Stimulated activated CD4-positive, alpha-beta T cell treated with anti-CD3 and anti-CD28 coated beads, Interleukin-4, amount 100 ng/mL, for 1 hour (primary cell): ENCODE measurements at places on chromosomes 13 and 19.
A peak's percentile ranks its signal among the peaks of the same experiment; 100 is the strongest.

DNA sequence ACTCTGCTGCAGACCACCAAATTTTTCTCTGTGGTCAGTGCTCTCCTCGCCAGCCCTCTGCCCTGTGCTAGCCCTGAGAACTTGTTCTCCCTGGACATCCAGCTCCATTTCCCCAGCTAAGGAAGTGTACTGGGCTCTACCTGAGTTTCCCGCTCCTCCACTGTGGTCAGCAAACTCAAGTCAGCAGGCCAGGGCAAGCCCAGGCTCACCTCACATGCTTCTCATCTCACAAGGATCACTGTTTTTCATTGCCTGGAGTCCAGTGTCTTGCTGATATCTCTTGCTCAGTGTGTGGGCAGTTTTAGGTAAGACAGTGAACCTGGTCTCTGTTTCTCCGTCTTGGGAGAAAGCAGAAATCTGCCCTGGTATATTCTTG, 201.4 kb downstream of the FOXO1 start:
- no peak for DNase-seq

GRCh38 chr13:111202156-111202621, 87.1 kb downstream of the ARHGEF7 start:
- no peak for DNase-seq

DNA sequence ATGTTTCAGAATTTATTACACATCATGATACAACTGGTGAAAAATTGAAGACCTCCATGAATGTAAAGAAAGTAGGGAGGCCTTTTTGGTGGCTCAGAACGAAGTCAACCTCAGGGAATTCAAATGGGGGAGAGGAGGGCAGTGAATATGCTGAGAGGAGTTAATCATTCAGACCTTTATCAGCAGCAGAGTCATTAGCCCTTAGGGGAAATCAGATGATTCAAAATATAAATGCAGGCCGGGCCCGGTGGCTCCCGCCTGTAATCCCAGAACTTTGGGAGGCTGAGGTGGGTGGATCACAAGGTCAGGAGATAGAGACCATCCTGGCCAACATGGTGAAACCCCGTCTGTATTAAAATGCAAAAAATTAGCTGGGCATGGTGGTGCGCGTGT, 80.4 kb upstream of the ZNF420 start:
- no peak for DNase-seq

GRCh38 chr19:45496349-45496953, 396 bp downstream of the RTN2 start:
- DNase-seq, result peak; percentile 54

DNA sequence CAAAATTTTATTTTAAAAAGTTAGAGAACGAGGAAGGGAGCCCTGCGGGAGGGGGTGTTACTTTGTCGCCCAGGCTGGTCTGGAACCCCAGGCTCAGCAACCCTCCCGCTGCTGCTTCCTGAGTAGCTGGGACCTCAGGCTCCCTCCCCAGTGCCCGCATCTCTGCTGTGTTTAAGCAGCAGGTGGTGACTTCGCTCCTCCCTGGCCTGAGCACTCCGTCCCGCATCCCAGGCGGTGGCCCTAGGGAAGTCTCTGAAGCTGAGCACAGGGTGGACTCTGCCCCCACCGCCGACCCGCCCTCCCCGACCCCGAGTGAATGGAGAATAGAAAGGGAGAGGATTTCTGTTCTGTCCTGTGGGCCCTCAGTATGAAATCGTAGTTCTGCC, 30.5 kb downstream of the ZNF701 start:
- DNase-seq, result peak; percentile 12

- no peak for DNase-seq
Measured at GRCh38 chr13:83546476-83546875, 335.8 kb downstream of the SLITRK1 start.

DNA sequence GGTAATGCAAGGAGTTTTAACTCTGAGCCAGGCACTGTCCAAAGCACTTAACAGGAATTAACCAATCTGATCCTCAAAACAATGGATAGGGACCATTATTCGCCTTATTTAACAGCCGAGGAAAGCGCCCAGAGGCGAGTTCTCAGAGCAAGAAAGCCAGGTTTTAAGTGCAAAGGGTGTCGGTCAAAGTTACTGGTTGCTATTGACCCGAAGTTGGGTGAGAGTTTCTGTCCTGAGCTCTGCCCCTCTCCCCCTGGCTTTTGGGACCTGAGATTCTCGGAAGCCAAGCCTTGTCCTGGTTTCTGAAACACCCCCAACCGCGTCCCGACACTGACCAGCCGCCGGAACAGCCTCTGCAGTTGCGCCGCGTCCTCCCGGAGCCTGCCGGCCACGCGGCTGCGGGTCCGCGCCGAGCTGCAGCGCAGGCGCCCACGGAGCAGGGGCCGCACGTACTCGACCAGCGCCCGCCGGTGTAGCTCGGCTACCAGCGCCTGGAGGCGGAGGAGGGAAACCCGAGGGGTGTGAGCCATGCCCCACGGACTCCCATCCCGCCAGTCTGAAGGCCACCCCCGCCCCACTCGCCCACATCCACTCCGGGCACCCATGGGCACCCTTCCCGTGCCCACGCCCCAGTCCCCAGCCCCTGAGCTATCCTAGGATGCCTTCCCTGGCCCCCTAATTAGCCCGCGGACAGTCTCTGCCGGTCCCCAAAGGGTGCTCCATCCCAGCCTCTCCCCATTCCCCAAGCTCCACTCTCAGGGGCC, 27.8 kb downstream of the EXOC3L2 start:
- DNase-seq, result no peak

- no peak for DNase-seq
Measured at GRCh38 chr19:28301463-28301862, 911.5 kb downstream of the UQCRFS1 start.

DNA sequence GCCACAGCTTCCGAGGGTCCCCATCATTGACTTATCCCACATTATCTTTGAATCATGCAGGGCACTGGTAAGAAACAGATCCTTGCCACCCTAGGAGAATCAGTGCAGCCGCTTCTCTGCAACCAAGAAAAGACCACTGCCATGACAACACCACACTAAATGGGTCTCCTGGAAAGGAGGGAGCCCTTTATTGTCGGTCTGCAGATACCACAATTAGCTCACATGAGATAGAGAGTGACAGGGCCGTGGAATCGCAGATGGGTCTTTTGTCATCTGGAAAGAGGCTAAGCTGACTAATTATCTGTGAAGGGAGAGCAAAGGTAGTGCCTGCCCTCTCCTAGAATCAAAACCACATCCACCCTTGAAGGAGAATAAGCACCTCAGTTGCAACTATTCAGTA, 178.3 kb upstream of the MYO16 start:
- no peak for DNase-seq

GRCh38 chr13:91773591-91774227, 375.3 kb downstream of the GPC5 start:
- DNase-seq, result no peak

DNA sequence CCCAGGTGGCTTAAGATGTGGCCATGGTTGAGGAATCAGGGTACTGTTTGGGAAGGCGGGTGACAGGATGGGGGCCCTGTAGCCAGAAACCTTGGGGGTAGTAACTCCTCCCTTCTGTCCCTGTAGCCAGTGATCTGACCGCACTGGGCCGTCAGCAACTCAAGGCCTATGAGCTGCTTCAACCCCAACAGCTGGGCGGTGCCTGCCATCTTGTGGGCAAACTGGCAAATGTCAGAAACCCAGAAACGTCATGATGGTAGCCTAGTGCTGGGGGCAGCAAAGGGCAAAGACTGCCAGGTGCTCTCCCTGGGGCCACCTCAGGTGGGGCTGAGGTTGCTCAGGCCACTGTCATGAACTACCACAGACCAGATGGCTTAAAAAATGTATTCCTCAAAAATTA, 3.5 kb downstream of the COPE start:
- DNase-seq, result peak; percentile 32

DNA sequence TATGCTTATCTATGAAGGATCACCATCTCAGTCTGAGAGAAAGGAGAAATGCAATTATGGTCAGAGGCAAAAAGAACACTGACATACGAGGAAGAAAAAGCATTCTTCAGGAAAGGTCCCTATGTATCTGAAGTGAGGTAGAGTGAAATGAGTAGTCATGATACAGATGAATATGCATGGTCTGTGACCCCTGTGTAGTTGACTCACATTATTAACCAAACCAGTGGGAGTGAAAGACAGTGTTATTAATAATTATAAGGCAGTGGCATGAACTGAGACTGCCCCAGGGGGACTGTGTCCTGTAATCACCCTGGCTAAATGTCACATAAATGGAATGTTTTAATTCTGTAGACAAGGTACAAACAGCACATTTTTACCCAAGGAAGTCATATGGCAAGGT, 1320.2 kb upstream of the PCDH9 start:
- no peak for DNase-seq

DNA sequence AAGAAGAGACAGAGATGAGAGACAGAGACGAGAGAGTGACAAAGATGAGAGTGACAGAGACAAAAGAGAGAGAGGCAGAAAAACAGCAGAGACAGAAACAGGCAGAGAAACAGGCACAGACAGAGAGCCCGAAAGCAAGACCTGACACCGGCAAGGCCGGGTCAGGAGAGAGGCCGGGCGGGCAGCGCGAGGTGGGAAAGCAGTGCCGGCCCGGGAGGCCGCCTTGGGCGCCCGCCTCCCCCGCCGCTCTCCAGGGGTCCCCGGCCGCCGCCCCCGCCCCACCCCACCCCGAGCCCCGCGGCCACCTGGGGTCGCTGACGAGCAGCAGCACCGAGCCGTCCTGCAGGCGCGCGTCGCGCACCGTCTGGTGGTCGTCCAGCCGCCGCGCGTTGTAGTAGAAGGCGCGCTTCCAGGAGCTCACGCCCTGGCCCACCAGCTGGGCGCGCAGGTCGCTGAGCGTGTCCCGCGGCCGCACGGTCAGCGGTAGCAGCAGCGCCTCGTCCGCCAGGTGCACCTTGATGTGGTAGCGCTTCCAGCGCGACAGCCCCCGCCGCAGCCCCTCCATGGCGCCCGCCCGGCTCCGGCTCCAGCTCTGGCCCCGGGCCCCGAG, at the start of gene TINCR:
TSS of gene TINCR (minus strand) at position 594 of the 610 bp plus-strand sequence.
- DNase-seq, result no peak

DNA sequence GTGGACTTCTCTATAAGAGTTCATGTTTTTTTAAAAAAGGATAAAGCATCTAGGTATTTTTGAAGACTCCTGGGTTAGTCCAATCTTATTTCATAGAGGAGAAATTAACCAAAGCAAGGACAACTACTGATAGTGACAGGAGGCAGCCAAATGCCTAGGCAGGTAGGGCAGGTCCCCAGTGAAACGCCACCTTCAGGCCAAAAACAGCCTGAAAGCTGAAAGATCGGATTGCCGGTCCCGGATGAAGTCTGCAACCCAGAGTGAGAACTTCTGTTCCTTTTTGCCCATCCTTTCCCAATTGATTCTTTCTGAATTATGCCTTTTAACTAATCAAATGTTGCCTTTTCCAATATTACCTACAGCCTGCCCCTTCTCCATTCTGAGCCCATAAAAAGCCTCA, 6.1 kb upstream of the GGACT start:
- DNase-seq, result no peak

GRCh38 chr19:29680447-29680846, 15.2 kb downstream of the PLEKHF1 start:
- peak; percentile 74 for DNase-seq

- DNase-seq, result no peak
Measured at GRCh38 chr13:27549406-27549981, 70.8 kb downstream of the LNX2 start.

DNA sequence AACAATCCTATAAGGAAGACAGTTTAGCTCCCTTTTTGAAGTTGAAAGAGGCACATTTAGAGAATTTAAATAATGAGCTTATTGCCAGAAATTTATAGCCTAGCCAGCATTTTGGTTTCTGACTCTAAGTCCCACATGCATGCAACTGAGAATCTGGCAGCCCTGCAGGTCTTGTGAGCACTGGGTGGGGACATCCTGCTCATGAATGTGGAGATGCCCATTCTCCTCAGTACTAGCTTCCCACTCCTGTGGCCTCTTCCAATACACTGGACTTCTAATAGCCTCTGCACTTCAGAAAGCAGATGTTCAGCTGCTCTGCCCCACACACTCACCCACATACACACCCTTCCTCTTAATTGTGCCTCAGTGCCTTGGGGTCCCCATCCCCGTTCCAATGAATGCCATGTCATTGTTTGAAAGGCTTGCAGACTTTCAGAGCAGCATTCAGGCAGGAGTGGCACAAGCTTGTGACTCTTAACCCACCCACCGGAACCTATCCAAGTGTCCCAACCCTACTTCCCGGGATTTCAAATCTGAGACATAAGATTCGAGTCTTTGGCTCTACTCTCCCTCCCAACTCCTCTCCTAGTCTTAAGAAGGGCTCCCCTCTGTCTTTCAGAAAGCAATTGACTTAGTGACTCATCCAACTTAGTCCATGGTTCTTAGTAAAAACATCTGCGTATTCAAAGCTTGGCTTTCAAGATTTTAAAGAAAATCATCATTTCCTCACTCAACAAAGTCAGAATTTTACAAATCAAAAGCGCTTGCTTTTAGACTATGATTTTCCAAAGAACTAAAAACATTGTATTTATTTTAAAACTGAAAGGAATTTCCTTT, 80.0 kb upstream of the FREM2 start:
- no peak for DNase-seq

DNA sequence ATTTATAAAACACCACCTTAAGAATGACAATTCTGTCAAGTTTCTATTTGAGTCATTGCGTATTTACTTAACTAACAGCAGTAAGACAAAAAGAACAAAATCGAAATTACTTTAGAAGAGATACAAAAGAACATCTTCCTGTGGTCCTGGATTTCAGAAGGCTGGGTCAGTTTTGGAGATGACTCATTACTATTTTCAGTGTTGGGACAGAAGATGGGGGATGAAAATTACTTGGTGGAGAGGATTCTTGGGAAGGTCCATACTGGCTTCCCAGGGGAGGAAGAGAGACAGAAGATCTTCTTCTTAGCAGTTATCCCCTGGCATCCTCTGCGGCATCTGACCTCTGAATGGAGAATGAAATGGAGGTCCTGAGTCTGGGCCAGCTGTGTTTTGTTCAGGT, 33.5 kb upstream of the CSNK1A1L start:
- no peak for DNase-seq

GRCh38 chr13:44198826-44199225, 174.8 kb upstream of the SERP2 start:
- no peak for DNase-seq

DNA sequence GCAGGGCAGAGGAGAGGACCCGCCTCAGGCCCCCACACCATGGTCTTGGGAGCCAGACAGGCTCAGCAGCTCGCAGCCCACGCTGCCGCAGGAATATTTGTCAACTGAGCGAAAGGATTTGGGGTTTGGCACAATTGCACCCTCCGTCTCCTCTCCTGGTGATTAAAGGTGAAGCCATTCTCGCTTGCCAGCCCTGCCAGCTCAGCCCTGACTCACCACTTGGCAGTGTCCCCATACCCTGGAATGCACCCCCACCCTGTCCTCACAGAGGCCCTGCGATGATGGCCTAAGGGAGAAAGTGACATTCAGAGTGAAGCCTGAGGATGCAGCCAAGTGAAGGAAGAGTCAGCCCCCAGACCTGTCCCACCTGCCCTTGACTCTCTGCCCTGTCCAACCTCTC, 18.8 kb downstream of the CYTH2 start:
- DNase-seq, result no peak

GRCh38 chr13:93180356-93180969, 46.1 kb upstream of the GPC6 start:
- DNase-seq, result no peak

DNA sequence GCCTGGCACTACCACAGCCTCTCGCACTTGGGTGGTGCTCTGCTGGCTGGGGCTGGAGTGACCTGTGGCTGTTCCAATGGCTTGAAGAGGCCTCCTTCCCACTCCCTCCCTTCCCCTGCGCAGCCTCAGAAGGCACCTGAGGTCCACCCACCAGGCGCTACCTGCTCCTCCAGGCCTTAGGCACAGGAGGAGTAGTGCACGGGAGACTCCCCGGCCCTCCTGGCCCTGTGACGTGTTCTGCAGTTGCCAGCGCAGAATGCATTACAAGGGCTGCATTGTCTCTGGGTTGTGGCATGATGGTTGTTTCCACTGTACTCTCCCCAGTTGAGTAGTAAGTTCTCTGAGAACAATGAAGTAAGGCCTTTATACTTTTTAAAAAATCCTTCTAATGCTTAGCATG, 128.6 kb downstream of the TEX29 start:
- no peak for DNase-seq
